ENCODE measurements at places on chromosomes 1 and 21.

- DNase-seq: no peak
Measured at GRCh38 chr1:225469051-225469450, 41.2 kb upstream of the LBR start.

GRCh38 chr1:242225767-242226573 is 227.1 kb upstream of the MAP1LC3C start:
- DNase-seq: no peak

DNA sequence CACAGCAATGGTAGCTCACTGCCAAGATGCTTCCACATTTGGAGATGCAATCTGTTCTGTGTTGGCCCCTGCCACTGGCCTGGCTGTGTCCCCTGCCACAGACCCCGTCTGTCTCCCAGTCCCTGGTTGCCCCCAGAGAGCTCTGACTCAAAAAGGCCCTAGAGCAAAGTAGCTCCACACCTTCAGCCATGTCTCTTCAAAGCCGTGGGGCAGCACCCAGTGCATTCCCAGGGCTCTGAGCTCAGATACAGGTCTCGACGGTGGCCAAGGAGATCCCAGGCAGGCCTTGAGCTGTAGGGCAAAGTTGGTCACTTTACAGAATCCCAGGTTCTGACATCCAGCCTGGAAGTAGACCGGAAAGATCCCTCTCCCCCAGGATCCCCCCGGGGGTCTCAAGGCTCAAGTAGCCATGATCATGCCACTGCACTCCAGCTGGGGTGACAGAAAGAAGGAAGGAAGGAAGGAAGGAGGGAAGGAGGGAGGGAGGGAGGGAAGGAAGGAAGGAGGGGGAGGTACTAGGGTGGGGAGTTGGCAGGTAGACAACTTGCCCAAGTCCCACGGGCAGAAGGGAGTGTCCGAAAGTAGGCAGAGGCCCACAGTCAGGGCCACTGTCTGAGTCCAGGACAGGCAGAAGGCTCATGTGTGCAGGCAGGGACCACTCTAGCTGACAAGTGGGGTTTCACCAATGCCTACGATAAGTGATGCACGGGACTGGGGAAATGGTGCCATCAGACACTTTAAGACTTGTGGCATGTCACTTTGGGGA is 4.8 kb upstream of the ARF1 start:
- no peak for DNase-seq

GRCh38 chr1:112492076-112492475 is 16.7 kb upstream of the WNT2B start:
- DNase-seq: no peak

- DNase-seq: no peak
Measured at GRCh38 chr1:29639741-29640427, 403.6 kb downstream of the PTPRU start.

DNA sequence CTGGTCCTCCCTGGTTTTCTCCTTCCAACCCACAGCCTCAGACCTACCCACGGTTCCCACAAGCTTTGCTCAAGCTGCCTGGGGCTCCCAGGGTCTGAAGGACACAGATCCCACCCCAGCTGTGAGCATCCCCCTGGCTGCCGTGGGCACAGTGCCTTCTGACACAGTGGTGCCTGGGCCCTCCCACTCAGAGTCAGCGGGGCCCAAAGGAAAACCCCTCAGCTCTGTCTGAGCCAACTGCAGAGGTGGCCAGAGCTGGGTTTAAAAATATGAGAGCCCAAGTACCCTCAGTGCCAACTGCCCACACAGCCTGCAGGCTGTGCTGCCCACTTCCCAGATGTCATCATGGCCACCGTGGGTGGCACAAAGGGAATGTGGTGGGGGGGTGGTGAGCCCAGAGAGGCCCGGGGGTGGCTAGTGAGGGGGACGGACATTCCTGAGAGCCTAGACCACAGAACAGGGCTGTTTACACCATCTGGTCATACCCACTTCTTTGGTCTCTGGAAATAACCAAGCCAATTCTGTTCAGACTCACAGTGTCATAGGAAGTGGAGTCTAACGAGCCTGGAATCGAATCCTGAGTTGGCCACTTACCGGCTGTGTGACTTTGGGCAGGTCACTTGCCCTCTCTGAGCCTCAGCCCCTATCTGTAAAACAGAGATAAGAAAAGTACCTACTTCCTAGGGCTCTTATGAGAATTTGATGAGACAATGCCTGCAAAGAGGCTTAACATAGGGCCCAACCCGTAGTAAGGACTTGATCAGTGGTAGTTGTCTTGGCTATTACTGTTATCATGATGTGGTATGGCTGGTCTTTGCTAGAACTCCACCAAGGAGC is 85.5 kb downstream of the CAMK2N1 start:
- DNase-seq: no peak

- DNase-seq: no peak
Measured at GRCh38 chr1:118077331-118078045, 107.5 kb downstream of the SPAG17 start.

DNA sequence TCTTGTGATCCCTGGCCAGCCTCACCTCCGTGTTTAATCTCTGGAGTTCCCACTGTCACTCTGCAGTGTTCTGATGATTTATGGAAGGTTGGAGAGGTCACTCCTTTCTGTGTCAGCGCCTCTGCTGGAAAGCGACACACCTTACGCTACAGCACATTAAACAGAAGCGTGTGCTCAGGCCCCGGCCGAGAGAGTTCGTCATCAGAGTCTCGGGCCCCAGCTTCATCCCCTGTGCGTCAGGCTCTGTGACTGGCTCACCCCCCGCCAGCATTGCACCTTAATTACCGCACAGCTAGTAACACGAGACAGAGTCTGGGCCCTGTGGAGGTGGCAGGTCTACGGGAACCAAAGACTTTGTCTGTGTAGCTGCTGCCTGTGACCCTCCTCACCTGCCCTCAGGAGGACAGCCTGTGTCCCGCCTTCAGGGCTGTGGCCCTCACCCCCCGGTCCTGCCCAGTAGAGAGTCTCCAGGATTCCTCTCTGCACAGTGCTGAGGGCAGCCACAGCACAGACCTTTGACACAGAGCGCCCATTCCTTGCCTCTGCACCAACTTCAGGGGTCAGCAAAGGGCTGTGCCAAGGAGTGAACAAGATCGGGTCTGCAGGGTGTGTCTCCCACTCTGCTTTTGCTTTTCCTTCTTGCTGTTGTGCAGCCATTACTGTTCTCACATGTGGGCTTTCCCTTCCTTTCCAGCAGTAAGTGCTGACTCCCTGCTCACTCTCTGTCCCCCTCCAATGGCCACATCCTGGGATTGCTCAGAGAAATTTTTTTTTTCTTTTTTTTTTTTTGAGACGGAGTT is 157.6 kb downstream of the PGBD5 start:
- DNase-seq: no peak

DNA sequence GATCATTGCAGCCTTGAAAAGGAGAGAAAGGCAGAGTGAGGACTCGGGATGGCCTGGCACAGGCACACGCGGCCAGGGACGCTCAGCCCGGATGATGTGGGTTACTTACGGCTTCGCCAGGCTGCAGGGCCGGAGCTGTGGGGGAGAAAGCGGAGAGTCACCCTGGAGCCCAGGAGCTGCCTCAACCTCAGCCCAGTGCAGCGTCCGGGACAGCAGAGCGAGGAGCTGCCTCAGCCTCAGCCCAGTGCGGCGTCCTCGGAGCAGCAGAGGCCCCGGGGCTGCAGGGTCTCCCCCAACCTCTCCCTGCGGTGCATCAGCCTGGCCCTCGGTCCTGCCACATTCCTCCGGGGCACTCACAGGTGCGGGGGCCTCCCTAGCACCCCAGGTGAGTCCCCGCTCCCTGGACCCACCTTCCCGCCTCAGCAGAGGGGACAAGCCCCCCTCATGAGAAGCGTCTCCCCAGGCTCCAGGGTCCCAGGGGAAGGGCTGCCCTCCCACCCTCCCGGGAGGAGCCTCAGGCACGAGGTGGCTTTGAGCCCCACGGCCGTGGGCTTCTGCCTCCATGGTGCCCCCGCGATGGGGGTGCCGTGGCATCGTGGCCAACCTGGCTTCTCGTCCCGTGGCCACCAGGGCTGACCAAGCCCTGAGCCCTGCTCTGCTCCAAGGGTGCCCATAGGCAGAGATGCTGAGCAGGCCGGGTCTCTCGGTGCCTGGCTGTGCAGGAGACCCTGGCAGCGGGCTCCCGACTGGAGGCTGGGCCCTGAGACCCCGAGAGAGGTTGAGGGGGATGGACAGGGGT is 10.5 kb upstream of the RNF223 start:
- DNase-seq: no peak

Measured in activated gamma-delta T cell treated with anti-CD3 and anti-CD28 coated beads, Interleukin-2, amount 50 U/mL, for 16 hours (primary cell).